Activated T-cell treated with anti-CD3 and anti-CD28 coated beads for 24 hours (primary cell): ENCODE measurements at places on chromosomes 16 and 17.

GRCh38 chr16:83973077-83973476, 5.0 kb downstream of the NECAB2 start:
- DNase-seq: no peak

DNA sequence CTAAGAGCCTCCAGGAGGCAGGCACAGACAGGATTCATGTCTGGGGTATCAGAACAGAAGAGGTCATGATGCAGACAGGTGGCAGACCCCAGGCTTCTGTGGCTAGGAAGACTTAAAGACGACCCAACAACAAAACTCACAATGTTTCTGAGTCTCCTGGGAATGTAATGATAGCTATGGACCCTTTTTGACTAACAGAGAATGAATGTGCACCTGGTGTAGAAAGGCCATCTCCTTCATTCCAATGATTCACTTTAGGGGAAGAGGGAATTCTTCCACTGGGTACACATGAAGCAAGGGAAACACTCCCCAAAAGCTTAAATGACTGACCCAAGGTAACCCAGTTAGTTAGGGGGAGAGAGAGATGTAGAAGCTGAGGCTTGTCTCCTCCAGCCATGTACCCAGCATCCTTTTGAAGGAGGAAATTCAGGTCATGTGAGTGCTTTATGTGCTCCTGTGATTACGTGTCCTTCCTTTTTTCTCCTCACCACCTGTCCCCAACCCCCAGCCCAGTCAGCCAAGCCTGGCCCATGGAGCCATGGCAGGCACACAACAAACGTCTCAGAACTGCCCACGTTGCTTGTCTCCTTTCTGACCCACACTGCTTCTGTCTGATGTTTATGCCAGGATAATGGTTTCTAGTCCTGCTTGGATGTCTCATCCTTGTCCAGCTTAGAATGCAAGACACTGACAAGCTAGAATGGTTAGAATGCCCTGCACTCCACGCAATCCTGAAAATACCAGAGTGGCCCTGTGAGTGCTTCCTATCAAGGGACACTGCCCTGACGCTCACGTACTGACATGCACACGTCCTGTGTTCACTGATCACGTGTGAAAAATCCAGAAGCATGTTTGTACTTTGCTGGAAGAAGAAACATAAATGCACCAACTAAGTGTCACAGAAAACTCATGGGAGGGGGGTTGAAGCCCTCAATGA, 156.4 kb downstream of the ZFHX3 start:
- DNase-seq: no peak

- DNase-seq: no peak
Measured at GRCh38 chr17:44556166-44556831, 985 bp upstream of the FZD2 start.

DNA sequence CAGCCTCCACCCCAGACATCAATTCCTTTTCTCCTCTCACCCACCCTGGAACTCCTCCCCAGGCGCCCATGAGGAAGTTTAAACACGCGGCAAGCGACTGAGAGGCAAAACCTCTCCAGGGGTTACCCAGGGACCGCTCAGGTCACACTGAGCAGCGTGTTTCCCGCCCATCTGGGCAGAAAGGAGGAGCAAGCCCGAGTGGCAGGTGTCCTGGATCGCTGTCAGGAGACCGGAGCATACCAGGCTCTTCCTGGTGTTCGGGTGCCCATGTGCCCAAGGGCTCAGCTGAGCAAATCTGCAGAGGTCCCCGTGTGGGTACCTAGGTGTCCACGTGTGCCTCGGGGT, 491 bp downstream of the SLC25A19 start:
- no peak for DNase-seq

- DNase-seq: no peak
Measured at GRCh38 chr16:86396422-86396821, 113.9 kb upstream of the FOXF1 start.

- DNase-seq: no peak
Measured at GRCh38 chr16:30066761-30067583, 1.4 kb downstream of the ALDOA start.

DNA sequence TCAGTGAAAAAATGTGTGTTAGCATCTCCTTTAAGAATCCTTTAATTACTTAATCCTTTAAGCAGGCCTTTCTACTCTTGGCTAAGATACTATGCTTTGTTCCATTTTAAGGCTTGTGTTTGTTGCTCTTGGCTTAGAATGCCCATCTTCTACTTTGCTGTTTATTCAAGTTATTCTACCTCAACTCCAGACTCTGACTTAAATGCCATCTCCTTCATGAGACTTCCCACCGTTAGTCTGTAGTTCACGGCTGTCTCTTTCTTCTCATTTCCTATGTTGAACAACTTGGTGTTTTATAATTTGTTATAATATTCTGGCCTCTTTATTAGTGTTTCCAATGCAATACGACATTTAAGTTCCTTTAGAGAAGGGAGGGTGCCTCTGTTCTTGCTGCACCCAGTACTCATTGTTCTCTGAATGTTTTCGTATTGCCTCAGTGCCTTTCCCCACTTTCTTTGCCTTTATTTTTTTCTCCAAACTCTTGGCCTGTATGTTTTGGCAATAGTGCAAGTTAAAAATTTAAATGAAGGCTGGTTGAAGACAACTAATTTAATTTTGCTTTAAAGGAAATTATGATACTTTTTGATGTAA, 6.1 kb upstream of the KRT10 start:
- no peak for DNase-seq

GRCh38 chr17:76948726-76949342, 80.6 kb downstream of the MGAT5B start:
- no peak for DNase-seq

DNA sequence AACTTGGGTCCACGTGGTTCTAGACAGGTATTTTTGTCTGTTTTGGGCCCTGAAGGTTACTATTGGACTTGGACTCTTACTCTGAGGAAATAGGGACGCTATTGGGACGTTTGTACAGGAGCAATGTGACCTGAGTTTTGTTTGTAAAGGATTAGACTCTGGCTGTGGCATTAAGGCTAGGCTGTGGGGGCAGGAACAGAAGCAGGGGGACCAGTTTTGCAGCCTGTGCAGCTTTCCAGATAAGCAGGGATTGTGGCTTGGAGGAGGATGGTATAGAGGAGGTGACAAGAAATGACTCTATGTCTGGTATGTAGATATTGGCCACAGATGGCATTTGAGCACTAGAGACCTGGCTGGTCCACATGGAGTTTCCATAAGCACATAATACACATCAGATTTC, 12.8 kb downstream of the NOD2 start:
- DNase-seq: no peak

DNA sequence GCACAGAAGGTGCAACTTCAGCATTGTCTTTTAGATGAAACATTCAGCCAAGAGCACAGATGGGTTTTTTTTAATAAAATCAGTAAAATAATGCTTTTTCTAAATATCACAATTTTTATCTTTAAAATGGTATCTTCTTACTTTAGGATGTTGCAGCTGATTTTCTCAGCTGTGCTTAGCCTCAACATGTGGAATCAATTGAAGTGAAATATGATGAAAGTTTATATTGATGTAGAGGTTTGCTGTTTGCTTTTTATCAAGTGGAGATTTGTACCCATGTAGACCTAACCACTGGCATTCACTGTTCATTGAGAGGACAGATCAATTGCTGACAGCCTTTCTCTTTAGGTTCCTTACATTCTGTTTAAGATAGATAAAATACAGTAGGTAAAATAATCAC, 107.8 kb downstream of the CYB561 start:
- no peak for DNase-seq

GRCh38 chr16:75053791-75054555, 55.1 kb downstream of the ZNRF1 start:
- no peak for DNase-seq

DNA sequence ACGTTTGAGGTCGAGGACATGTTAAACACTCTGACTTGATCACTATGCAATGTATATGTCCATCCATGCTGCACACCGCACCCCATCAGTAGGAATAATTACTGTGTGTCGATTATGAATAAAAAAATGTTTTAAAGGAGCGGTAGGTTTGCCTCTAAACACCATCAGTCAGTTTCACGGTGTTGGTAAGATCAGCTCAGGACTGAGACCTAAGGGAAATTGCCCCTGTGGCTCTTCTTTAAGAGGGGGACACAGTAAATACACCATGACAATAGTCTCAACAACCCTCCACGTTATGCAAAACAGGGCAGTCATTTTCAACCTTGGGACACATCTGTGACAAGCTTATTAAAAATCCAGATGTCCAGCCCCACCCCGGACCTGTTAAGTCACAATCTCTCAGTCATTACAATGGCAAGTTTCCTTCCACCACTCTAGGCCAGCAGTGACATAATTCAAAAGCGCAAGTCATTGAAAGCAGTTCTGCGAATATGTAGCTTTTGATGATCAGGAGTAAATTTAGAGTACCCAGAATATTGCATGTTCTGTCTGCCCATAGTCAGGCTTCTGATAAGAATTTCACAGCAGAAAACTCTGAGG, 1.2 kb downstream of the ATMIN start:
- no peak for DNase-seq
